ENCODE measurements at places on chromosomes 13 and 19. TPM values are rescaled to one million over a fixed set of nuclear protein-coding genes. Genes with fewer than 3 reads are reported as not detected.

DNA sequence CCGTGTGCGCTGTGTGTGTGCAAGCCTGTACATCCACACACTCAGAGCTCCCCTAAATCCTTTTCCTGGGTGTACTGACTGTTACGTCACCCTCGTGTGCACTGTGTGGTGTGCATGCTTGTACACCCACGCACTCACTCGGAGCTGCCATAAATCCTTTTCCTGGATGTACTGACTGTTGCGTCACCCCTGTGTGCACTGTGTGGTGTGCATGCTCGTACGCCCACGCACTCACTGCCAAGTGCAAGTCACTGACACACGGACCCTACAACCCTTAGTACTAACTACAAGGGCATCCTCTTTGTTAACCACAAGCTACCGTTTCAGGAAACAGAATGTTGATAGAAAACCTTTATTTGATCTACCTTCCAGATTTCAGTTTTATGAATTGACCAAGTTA lies 983.4 kb downstream of the EFNB2 start:
- no peak for DNase-seq

- DNase-seq: no peak
Observed at GRCh38 chr19:50327013-50327412, 2.2 kb downstream of the KCNC3 start.

DNA sequence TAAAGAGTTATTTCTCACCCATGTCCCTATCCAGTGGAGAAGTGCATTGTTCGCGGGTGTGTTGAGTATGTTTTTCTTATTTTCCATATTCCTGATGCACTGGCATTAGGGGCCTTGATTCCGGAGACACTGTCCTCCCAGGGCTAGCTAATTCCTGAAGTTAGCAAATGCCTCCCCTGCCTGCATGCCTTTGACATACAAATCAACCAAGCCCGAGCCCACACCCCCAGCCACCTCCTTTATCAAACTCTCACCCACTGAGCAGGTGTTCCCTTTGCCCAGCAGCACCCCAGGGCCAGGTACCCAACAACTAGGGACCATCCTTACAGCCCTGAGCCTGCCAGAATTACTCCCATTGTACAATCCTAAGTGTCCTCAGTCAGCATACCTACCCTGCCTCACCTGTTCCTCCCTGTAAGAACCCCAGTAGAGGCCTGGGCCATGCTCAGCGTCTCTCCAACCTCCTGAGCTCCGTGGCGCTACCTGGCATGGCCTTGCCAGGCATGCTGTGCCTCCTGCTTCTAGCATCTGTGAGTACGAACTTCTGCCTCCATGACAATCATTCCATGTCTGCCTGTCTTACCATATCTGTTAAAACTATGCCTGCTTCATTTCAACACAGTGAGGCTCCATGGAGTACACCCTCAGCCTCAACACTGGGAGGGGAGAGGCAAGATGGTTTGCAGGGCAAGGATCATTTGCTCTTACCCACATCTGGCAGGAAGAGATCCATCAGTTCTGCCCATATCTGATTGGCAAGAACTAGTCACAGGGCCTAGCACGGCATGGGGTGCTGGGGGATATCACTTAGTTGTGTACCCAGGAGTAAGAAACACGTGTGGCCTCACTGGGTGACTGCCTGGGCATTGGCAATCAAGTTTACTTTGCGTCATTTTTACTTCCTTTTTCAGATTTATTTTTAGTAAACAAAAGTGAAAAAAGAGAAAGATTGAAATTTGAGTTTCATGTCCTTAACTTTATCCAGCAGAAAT lies 203.9 kb downstream of the SHISA2 start:
- no peak for DNase-seq

CEACAM7 gene
- polyA plus RNA-seq: not detected

DNA sequence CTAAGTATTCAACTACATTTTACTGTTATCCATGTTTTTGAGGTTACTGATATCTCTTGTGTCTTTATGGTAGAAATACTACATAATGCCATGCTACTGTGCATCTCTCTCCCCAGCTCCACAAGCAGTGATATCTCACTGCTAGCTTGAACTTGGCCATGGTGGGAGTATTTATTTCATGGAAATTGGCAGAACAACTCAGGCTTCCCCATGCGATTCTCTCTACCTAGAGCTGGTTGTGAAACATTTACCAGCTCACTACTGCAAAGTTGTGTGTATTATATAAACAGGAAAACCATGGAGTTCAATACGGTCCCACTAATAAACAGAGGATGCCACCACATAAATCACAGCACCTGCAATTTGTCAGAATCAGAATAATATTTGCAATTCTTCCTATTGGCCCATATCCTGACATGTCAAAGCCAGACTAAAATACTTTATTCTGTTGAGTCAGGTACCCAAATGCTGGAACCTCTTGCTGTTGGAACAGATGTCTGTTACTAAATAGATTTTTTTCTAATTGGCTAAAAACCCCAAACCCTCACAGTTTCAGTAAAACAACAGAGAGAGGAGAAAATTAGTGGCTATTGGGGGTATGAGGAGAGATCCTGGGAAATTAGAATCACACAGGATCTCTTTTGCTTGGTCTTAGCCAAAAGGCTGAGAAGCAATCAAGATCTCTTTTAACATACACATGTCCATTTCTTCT lies 91.4 kb upstream of the SLC10A2 start:
- no peak for DNase-seq

CRB3 gene
- polyA plus RNA-seq: 39.2 TPM

IGSF23 gene
- 1.7 TPM for polyA plus RNA-seq

FBXO27 gene
- 9.8 TPM for polyA plus RNA-seq

- DNase-seq: no peak
Observed at GRCh38 chr13:109719962-109720646, 66.3 kb downstream of the IRS2 start.

ZNF253 gene
- polyA plus RNA-seq: 34.1 TPM

S1PR5 gene
- 1.7 TPM for polyA plus RNA-seq

DNA sequence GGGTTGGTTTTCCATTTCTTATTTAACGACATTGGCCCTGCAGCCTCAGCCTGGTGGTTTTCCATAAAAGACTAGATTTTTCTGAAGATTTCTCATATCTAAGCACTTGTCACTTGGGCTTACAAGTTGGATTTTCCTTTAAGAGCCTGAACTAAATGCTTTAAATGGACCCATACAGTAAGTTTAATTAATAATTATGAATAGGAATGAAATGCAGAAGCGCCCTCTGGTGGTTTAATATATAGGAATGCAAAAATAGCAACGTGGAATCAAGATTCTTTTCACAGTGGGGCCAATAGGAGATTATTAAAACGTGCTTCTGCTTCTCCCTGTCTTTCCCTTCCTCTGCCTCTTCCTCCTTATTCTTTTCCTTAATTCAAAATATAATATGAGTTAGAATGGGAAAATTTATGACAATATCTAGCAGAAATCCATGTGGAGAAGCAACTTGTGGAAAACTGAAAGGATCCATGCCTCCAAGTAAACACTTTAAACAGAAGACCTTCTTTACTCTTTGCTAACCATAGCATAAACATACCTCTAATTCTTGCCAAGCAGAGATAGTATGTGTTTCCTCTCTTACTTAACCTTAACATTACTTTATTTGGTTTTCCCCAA lies 324.0 kb downstream of the GPC5 start:
- DNase-seq: no peak

DNA sequence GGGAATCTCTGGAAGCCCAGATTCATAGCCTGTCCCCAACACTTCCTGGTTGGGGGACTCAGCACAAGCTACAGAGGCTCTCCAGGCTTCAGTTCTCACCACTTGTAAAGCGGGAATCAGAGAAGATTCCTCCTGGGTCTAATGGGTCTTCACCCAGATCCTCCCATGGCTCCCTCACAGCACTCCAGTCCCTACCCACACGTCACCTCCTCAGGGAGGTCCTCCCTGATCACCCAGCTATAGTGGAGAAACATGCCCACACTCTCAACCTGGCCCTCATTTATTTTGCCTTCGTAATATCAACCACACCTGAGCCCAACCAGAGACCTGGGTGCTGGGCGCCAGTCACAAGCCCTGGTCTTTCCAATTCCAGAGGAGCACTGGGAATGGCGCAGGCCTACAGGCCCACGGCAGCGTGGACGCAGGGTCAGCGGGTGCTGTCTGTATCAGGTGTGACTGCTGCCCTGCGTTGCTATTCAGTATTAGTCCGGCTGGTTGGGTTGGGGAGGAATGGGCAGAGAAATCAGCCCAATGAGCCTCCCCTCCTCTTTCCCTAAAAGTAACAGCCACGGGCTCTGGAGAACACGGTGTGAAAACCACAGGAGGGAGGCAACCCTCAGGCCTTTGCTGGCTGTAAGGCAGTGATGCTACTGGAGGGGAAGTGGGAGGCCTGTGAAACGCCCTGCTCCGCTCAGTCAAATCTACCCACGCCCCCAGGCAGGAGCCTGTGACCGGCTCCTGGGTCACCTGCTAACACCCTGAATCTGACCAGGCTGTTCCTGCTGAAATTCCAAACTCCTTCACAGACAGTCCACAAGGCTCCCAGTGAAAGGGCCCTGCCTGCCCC lies 5.2 kb downstream of the AKT2 start:
- no peak for DNase-seq

DNA sequence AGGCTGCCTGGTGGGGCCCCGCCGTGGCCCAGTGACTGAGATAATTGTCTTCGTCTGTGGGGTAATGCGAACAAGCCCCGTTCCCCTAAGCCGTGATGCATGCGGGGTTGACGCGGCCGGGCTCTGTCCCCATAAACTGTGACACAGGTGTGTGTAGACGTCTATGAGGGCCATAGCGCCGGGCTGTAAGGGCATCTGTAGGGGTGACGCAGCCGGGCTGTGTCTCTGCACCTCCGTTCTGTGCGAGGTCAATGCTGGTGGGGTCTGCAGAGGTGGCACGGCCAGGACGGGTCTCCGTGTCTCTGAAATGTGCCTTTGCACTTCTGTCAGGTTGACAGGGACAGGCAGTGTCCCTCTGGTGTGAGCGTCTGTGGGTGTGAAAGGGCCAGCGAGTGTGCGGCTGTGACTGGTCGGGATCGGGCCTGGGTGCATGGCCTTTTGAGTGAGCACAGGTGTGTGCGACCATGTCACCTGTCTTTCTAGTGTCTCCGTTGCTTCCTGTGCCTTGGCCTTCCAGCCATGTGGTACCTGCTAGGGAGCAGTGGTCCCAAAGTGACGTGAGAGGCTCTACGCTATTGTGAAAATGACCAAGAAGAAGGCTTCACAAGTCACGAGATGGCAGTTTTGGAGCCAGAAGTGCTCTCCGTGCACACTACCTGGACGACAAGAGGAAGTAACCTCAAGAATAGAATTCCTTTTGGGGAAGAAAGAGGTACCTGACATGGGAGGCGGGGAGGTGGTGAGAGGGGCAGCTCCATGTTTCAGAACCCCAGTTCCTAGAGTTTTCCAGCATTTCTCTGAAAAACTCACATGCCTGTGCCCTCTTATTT lies 16.4 kb upstream of the ZNF331 start:
- no peak for DNase-seq

- DNase-seq: no peak
Observed at GRCh38 chr19:14337510-14337909, 43.7 kb upstream of the ADGRE5 start.

DNA sequence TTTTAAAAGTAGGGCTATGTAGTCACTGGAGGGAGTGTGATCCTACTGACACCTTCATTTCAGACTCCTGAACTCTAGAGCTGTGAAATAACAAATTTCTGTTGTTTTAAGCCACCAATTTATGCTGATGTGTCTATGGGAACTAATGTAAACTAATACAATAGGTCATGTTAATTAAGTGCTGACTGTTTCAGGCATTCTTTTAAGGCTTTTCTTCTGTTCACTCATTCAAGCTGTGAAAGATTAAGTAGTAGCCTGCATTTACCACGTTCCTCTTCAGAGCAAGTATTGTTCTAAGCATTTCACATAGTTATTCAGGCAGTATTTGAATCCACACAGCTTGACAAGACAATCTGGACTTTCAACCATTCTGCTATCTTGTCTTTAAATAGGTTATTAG lies 1135.0 kb downstream of the SLITRK1 start:
- DNase-seq: no peak

- no peak for DNase-seq
Observed at GRCh38 chr13:73625562-73626339, 508.5 kb downstream of the KLF12 start.

DNA sequence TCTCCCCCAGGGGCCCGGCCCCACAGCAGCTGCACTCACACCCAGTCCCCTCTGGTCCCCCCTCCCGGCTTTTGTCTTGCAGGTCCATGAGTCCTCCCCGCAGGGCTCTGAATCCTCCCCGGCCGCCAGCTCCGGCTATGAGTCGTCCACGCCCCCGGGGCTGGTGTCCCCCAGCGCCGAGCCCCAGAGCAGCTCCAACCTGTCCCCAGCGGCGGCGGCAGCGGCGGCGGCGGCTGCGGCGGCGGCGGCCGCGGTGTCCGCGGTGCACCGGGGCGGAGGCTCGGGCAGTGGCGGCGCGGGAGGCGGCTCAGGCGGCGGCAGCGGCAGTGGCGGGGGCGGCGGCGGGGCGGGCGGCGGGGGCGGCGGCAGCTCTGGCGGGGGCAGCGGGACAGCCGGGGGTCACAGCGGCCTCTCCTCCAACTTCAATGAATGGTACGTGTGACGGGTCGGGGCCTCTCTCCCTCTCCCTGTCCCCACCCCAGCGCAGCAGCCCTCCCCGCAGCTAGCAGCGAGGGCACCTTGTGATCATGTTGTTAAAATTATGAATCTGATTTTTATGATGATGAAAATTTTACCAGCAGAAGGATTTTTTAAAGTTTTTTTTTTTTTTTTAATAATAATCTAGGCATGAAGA lies 3.8 kb downstream of the ZIC2 start:
- no peak for DNase-seq

ZNF723 gene
- polyA plus RNA-seq: not detected

OR4F17 gene
- polyA plus RNA-seq: not detected

MBD3L3 gene
- not detected for polyA plus RNA-seq
